ENCODE measurements at places on chromosomes 7 and 10.
A peak's percentile ranks its signal among the peaks of the same experiment; 100 is the strongest.

GRCh38 chr7:95472581-95473161 is 13.1 kb upstream of the ASB4 start:
- DNase-seq, result peak; percentile 33

GRCh38 chr10:76902949-76903348 is 734.7 kb downstream of the KCNMA1 start:
- DNase-seq, result peak; percentile 48

DNA sequence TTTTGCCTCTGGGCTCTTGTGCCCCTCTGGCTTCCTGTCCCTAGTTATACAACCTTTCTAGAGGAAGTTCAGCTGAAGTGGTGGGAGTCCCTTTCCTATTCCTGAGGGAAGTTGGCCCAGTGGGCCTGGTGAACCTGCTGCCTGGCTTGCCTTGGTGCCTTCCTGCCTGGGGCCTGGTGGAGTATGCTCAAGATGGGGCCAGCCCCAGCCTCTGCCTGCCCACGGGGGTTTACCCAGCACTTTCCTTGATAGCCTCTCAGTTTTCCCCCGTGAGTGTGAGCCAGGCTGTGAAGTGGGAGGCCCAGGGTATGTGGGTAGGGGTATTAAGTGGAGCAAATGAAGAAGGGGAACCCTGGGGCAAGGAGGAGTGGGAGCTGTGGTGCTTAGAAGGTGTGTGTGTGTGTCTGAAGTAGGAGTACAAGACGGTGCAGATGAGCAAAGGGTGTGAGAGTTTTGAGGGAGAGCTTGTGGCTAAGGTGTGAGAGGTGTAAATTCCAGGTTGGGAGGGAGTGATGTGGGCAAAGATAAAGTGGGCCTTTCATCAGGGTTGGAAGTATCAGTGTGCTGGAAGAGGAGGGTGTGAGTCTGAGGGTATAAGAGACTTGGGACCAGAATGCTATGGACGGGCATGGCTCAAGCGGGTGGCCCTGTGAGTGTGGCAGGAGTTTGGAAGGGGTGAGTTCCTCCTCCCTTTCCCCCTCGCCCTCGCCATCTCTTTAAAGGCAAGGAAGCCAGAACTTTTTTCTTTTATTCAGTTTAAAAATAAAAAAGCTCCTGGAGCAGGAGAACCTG is 10.9 kb upstream of the PAX2 start:
- DNase-seq, result no peak

DNA sequence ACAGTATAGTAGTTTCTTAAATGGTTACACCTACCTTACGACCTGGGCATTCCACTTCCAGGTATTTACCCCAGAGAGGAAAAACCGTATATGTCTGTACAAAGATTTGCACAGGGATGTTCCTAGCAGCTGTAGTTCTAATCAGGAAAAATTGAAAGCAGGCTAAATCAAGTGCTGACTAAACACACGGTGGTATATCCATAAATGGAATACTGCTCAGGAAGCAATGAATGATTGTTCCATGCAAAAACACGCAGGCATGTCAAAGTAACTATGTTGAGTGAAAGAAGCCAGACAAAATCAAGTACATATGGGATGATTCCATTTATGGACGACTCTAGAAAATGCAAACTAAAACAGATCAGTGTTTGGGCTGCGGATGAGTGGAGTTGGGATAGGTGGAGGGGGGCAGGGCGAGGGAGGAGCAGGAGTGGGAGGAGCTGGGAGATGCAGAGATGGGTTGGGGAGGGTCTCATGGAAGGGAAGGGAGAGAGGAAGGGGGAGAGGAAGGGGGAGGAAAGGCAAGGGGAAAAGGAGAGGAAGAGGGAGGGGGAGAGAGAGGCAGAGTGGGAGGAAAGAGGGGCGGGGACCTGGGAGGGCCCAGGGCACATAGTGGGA is 484 bp upstream of the MSRB2 start:
- no peak for DNase-seq

GRCh38 chr10:116974456-116975005 is 30.5 kb downstream of the SHTN1 start:
- DNase-seq, result peak; percentile 78

DNA sequence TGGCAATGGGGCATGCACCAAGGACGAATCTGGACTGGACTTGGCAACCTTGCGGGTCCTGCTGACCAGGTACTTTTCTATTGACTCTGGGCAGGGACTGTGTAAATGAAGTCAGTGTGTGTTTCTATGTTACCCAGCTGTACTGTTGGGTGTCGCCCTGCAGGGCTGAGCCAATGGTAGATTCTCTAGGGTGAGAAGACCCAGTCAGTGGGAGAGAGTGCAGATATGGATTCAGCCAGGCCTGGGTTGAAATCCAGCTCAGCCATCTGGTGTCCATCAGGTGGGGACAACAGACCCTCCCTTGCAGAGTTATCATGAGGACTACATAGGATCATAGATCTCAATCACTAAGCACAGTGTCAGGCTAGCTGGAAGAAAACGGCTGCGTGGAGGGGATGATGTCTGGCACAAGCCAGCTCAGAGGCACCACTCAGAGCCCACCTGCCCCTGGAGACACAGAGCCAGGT is 4.9 kb upstream of the PPIF start:
- no peak for DNase-seq

- peak; percentile 76 for DNase-seq
Observed at GRCh38 chr10:30999070-30999712, 32.5 kb downstream of the ZNF438 start.

- DNase-seq, result peak; percentile 42
Observed at GRCh38 chr7:134660961-134661376, 14.3 kb downstream of the BPGM start.

DNA sequence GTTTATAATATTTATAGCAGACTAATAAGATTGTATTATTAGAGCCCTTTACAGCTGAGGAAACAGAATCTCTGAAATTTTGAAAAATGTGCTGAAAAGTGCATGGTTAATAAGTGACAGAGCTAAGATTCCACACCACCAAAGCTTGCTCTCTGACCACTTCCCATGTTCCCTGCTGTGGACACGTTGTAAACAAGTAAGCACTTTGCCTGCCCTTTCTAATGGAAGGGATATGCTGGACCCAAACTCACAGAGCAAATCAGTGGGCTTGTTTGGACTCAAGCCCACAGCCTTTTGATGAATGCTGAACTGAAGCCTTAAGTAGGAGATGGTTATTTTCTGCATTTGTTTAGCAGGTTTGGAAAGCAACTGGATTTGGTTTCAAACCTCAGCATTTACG is 214.0 kb upstream of the TMEM72 start:
- peak; percentile 39 for DNase-seq

DNA sequence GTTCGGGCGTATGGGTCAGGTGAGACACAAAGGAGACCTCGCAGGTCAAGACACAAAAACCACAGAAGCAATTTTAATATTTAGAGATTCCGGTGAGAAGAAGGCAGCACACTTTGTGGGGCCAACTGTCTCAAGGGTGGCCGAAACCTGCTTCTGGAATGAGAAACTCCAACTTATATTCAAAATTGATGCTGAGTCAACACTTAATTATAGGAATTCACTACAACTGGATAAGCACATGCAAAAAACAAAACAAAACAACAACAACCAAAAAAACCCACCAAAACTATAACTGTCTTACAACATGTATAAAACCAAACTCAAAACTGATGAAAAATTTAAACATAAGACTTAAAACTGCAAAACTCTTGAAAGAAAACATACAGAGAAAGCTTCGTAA is 593.3 kb downstream of the POM121L12 start:
- DNase-seq, result no peak

- DNase-seq, result no peak
Observed at GRCh38 chr10:6711408-6711841, 131.3 kb upstream of the PRKCQ start.

DNA sequence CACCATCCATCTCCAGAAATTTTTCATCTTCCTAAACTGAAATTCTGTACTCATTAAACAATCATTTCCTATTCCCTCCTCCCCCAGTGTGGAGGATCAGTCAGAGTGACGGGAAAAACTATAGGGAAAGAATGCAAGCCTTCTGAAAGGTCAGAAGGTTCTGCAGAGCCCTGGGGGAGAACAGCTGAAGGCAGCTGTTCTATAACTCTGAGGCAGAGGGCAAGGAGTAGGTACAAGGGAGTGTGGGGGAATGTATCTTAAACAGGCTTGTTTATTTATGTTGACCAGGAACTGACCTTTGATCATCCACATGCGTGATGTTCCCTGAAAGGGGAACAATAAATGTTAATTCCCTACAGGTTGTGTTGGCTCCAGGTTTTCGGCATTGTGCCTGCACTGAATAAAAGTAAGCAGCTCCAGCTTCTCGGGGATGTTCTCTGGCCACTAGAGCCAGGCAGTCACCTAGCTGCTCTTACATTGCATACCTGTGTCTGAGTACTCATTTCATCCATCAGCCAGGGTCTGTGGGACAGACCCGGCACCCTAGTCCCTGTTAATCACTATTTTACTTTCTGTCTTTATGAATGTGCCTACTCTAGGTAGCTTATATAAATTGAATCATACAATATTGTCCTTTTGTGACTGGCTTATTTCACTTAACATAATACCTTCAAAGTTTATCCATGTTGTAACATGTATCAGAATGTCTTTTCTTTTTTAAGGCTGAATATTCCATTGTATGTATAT is 5.8 kb downstream of the IFIT1 start:
- DNase-seq, result no peak

DNA sequence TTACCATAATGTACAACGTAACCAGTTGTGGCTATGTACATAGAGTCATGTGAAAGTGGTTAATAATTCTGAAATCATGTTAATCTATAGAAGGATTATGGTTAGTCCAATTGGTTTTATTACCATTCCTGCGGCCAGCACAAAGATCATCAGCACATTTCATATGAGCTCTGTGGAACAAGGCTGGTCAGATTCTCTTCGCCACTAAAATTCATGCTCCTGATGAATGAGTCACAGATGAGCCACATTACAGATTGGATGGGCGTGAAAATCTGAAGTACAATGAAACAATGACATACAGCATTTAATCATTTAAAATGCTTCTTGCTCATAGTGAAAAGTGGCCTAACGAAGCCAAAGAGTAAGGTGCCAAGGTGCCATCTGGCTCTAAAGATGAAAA is 716.2 kb upstream of the PHF14 start:
- no peak for DNase-seq

- no peak for DNase-seq
Observed at GRCh38 chr10:132537684-132538001, at the start of gene INPP5A. INPP5A (plus strand) TSS chr10:132537787; CDS start chr10:132538097, 310 bp downstream.

All from fibroblast of gingiva (primary cell).